ENCODE measurements at places on chromosomes 7 and 10.
A peak's percentile ranks its signal among the peaks of the same experiment; 100 is the strongest.

DNA sequence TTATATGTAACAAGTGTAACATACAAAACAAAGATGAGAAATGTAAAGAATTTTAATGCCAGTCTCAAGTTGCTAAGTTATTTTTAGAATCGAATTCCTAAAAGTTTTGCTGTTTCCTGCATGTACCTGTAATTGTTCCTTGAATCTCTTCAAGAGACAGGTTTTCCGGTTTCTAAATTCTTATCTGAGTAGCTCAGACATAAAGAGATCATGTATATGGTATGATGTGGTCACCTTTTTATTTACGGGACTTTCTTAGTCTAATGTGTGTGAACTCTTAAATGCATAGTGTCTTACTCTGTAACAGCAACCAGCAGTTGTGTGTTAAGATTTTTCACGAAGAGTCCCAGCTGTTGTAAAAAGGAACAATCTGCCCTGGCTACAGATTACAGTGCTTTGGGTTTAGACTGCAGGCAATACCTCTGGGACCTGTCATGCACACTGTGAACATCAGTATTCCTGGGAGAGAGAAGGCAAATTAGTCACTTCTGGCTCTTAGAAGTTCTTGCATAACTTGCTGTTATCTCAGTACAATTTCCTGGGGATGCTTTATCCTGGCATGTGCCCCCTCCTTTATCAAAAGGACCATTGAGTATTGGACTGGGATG lies 263.4 kb downstream of the BICC1 start:
- no peak for DNase-seq

DNA sequence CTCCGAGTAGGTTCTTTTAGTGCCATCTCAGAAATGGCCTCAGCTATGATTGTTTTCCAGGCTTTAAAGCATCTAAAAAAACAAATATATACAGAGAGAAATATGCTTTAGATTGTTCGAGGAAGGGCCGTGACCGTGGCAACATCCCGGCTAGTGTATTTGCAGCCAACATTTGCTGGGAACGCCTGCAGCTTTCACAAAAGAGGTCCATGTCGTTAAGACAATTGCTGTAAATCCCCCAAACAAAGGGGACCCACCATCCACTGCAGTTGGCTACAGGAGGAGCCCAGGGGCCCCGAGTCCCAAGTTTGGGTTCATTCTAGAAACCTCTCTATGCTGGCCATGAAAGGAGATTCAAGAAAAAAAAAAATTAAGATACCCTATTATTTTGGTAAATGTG lies 152.8 kb upstream of the TCF7L2 start:
- DNase-seq: no peak

DNA sequence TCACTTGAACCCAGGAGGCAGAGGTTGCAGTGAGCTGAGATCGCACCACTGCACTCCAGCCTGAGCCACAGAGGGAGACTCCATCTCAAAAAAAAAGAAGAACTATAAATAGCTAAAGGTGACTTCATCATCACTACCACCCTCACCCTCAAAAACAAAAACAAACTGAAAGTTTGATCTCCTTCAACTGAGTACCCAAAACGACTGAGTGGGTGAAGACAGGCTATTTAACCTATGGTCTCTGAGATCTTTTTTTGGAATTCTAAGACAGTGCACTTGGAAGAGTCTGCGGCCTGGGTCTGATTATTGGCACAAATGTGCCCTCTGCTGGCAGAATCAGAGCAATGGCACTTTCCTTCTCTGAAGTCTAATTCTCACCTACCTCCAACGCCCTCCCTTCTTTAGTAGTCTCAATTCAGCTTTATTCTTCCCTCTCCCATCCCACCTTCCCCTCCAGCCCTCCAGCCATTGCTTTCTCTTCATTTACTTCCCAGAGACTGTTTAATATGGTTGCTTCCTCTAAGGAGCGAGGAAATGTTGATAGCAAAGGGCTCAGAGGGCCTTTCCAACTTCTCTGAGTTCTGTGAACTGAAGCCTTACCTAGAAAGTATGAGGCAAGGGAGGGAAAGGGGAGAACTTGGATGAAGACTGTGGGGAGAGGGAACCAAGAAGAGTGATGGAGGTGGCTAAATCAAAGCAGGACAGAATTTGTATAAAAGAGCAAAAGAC lies 2.9 kb upstream of the MYOZ1 start:
- DNase-seq: peak; percentile 12

DNA sequence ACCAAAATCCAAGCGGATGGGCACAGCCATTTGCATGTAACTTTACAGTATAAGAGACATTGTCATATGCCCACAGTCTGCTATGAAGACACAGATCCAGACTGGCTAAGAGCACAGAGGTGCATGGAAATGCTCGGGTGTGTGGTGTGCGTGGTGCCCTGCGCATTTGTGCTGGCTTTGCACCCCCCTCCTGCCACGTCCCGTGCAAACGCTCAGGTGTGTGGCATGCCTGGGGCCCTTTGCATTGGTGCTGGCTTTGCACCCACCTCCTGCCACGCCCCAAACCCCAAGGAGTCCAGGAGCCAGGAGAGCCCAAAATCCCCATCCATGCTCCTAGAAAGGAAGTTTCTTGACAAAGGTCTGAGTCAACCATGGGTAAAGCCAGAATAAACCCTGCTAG lies 306.2 kb downstream of the PTPRN2 start:
- DNase-seq: no peak

GRCh38 chr7:52146871-52147634 lies 830.4 kb upstream of the COBL start:
- no peak for DNase-seq

- DNase-seq: peak; percentile 16
Observed at GRCh38 chr7:85554236-85555178, 367.7 kb upstream of the SEMA3D start.

- no peak for DNase-seq
Observed at GRCh38 chr7:41125343-41125742, 577.5 kb downstream of the INHBA start.

- DNase-seq: no peak
Observed at GRCh38 chr10:124550293-124551034, 88.8 kb downstream of the LHPP start.

- no peak for DNase-seq
Observed at GRCh38 chr7:112873831-112874553, 83.8 kb upstream of the TMEM168 start.

DNA sequence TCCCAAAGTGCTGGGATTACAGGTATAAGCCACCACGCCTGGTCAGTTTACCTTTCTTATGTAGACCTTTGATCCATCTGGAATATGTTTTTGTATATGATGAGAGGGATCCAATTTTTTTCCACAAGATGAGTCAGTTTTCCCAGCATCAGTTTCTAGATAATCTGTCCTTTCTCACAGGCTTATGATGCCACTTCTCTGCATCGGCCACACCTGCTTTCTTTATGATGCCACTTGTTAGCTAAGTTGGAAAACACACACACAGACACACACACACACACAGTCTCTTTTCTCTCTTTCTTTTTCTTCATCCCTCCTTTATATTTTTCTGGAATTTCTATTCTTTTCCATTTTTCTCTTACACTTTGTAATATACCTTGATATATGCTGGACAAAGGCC lies 240.8 kb downstream of the BICC1 start:
- DNase-seq: no peak

DNA sequence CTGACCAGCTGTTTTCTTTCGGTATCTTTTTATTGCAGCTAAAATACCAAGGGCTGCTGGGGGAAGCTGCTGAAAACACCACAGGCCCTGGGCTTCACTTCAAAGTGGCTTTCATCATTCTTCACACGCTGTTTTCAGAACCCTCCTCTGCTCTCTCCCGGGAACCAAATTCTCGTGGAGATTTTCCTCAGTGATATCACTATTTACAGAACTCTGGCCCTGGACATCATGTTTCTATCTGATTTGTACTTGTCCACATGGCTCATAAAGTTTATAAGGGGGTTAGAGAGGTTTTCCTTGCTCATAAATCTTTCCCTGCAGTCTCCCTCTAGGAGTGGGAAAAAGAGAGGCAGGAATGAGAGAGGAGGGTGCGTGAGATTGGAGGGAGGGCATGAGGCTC lies 177.4 kb upstream of the NPVF start:
- DNase-seq: no peak

DNA sequence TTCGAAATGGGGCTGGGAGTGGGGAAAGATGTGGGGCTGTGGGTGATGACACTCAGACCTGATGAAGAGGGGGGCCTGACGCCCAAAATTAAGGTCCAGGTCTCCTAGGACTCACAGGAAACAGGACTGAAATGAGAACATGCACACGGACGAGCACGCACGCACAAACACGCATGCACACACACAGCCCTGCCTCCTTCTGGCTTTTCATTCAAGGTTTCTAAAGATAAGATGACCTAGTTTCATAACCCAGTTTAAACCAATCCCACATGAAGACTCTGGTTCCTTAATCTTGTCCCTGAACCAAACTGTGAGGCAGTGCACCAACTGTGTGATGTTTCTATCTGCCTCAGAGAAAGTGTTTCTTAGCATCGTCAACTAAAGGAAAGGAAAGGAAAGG lies 162.0 kb downstream of the DGKI start:
- no peak for DNase-seq

- DNase-seq: no peak
Observed at GRCh38 chr7:2107386-2108070, 125.2 kb downstream of the MAD1L1 start.

DNA sequence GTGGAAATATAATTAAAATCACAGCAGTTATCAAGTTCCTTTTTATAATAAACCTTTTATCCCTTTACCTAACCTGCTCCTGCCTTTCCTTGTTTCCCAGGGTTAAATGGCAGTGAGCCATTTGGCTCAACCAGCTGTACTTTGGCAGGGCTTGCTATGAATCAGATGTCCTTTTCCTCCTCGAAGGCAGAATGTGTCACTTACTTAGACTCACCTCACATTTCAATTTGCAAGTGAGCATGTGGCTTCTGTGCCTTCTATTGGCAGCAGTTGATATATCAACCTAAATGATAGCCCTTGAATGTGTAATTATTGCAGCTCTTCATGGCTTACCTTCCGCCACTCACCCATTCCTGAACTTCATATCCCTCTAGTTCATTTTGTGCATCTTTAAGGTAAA lies 301.7 kb downstream of the CSTF2T start:
- DNase-seq: no peak
